Glutamatergic neuron (in vitro differentiated cells): ENCODE measurements at places on chromosomes 5 and 9. TPM values are rescaled to one million over a fixed set of nuclear protein-coding genes. Genes with fewer than 3 reads are reported as not detected.

- H3K4me3 ChIP-seq: peak overlapping the region; percentile 39
- peaks cover 19% of the 10 kb centered on the region for H3K4me1 ChIP-seq
- no peaks in the 10 kb centered on the region for H3K27me3 ChIP-seq
- peak overlapping the region; percentile 53 for H3K27ac ChIP-seq
- H3K36me3 ChIP-seq: peaks cover 6% of the 10 kb centered on the region
These were observed 9.4 kb downstream of the FSTL4 start for GRCh38 chr5:133602835-133603380.

- no peak for DNase-seq
- no peak overlapping the region for H3K27ac ChIP-seq
- no peaks in the 10 kb centered on the region for H3K27me3 ChIP-seq
These were observed 57.7 kb downstream of the GPBP1 start for GRCh38 chr5:57231607-57232006.

DNA sequence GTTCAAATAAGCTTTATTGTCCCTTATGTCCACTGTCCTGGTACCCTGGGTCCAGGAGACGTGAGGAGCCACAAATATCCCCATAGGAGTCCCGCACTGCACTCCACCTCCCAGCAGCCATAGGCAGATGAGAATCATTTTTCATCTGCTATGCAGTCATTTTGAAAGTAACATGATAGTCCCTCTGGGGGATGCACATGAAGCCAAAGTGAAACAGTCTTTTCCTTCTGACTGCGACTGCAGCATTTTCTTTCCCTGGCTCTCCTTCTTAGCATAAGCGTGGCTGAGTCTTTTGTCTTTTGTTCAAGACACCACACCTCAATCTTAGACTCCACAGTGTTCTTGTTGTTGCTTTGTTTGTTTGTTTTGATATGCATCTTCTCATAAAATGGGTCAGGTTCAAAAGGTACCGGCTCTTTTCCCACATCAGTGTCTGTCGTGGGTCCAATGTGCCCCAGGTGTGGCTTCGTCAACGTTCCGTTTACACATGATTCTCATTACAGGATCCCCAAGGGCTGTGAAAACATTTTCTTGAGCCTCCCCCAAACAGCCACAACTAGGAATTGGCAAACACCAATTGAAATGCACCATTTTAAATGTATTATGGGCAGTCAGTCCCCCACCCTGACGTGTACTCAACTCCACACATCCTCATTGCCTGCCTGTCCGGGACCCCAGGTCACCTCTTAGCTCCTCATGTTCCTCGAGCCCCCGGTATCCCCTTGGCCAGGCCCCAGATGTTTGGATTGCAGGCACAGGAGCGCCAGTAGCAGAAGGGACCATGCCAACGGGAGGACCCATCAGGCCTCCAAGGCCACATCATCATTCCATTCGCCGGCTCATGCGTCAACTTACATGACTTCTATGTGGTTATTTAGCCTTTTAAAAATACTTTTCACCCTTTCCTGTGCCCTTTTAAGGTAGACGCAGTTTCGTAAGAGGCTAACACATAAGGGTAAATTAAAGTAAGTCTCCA lies 237.8 kb upstream of the DAPK1 start:
- peak overlapping the region; percentile 96 for H3K27ac ChIP-seq
- DNase-seq: peak; percentile 19
- H3K4me3 ChIP-seq: peak overlapping the region; percentile 56
- no peaks in the 10 kb centered on the region for H3K36me3 ChIP-seq
- peaks cover 18% of the 10 kb centered on the region for H3K4me1 ChIP-seq
- H3K27me3 ChIP-seq: peaks cover 2% of the 10 kb centered on the region

- H3K27me3 ChIP-seq: no peaks in the 10 kb centered on the region
- DNase-seq: no peak
- no peaks in the 10 kb centered on the region for H3K4me1 ChIP-seq
- no peak overlapping the region for H3K27ac ChIP-seq
These were observed 27.6 kb downstream of the TPD52L3 start for GRCh38 chr9:6355728-6356127.

GRCh38 chr9:12712532-12712931 lies 19.3 kb downstream of the TYRP1 start:
- H3K4me3 ChIP-seq: no peak overlapping the region
- H3K27ac ChIP-seq: no peak overlapping the region
- H3K4me1 ChIP-seq: peaks cover 18% of the 10 kb centered on the region
- no peaks in the 10 kb centered on the region for H3K27me3 ChIP-seq
- no peaks in the 10 kb centered on the region for H3K36me3 ChIP-seq
- no peak for DNase-seq

GRCh38 chr9:134882204-134882785 lies 1.7 kb downstream of the FCN2 start:
- H3K4me3 ChIP-seq: no peak overlapping the region
- peaks cover 6% of the 10 kb centered on the region for H3K4me1 ChIP-seq
- peaks cover 5% of the 10 kb centered on the region for H3K36me3 ChIP-seq
- DNase-seq: no peak

GRCh38 chr5:40983781-40984180 lies 74.5 kb downstream of the C7 start:
- peaks cover 1% of the 10 kb centered on the region for H3K27me3 ChIP-seq
- H3K4me3 ChIP-seq: no peak overlapping the region
- H3K4me1 ChIP-seq: no peaks in the 10 kb centered on the region

- no peak overlapping the region for H3K4me3 ChIP-seq
- DNase-seq: no peak
- H3K4me1 ChIP-seq: peaks cover 2% of the 10 kb centered on the region
- no peaks in the 10 kb centered on the region for H3K27me3 ChIP-seq
- no peak overlapping the region for H3K27ac ChIP-seq
These were observed 20.4 kb downstream of the RPS23 start for GRCh38 chr5:82257729-82258128.

DNA sequence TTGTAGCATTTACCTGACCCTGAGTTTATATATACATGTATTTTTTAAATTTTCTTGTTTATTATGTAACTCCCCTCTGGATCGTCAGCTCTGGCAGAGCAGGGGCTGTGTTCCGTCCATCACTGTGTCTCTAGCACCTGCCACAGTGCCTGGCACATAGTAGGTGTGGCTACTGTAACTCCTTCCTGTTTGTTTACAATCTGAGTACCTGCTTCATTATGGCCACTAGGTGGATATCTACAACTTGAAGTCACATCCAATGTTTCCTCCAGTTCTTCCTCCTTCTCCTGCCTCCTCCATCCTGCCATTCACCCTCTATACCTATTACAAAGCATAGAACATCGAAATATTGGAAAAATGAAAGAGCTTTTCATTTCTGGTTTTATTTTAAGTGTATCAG lies 14.2 kb upstream of the PPP1R2B start:
- no peak overlapping the region for H3K4me3 ChIP-seq
- H3K27ac ChIP-seq: no peak overlapping the region
- DNase-seq: no peak
- no peaks in the 10 kb centered on the region for H3K4me1 ChIP-seq

GRCh38 chr9:88889386-88889785 lies 101.9 kb upstream of the S1PR3 start:
- no peak for DNase-seq
- H3K4me3 ChIP-seq: no peak overlapping the region
- no peaks in the 10 kb centered on the region for H3K27me3 ChIP-seq

- no peak overlapping the region for H3K27ac ChIP-seq
- H3K36me3 ChIP-seq: no peaks in the 10 kb centered on the region
- peaks cover 2% of the 10 kb centered on the region for H3K27me3 ChIP-seq
- H3K4me1 ChIP-seq: peaks cover 9% of the 10 kb centered on the region
- DNase-seq: no peak
- H3K4me3 ChIP-seq: no peak overlapping the region
These were observed 12.5 kb upstream of the LHFPL2 start for GRCh38 chr5:78661044-78661443.

DNA sequence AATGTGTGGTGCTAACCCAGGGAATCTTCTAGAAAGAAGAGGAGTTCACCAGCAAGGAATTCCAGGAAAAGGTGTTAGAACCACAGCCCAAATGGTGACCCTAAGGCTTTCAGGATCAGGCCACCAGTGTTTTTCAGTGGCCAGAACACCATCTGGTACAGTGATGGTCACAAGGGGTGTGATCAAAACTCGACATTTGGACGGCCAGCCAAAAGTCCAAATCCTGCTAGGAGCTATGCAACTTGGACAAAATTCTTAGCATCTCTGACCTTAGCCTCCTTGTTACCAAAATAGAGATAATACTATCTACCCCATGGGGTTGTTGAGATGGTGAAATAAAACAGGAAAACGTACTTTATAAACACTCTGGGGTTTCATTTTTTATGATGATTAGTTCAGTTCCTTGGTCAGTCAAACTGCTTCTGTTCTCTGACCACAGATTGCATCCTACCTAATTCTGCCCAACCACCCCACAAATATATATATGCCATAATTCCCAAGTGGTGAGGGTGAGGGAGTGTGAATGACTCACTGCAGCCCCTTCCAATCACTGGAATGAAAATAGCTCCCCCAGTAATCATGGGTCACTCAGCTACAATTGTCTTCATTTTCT lies 210.3 kb downstream of the CDK5RAP2 start:
- peaks cover 3% of the 10 kb centered on the region for H3K27me3 ChIP-seq
- peaks cover 19% of the 10 kb centered on the region for H3K36me3 ChIP-seq
- no peak overlapping the region for H3K27ac ChIP-seq
- no peak overlapping the region for H3K4me3 ChIP-seq
- H3K4me1 ChIP-seq: peaks cover 5% of the 10 kb centered on the region

- H3K36me3 ChIP-seq: no peaks in the 10 kb centered on the region
- H3K4me3 ChIP-seq: peak overlapping the region; percentile 87
- peak overlapping the region; percentile 76 for H3K27ac ChIP-seq
- no peak for DNase-seq
- peaks cover 12% of the 10 kb centered on the region for H3K4me1 ChIP-seq
- H3K27me3 ChIP-seq: no peaks in the 10 kb centered on the region
These were observed 688 bp downstream of the SNX24 start for GRCh38 chr5:122846051-122846550.

GRCh38 chr5:63128018-63128417 lies 549.4 kb downstream of the LRRC70 start:
- no peaks in the 10 kb centered on the region for H3K36me3 ChIP-seq
- no peak for DNase-seq
- H3K27ac ChIP-seq: no peak overlapping the region
- H3K4me3 ChIP-seq: no peak overlapping the region
- H3K27me3 ChIP-seq: no peaks in the 10 kb centered on the region
- peaks cover 11% of the 10 kb centered on the region for H3K4me1 ChIP-seq

- H3K4me3 ChIP-seq: no peak overlapping the region
- H3K4me1 ChIP-seq: no peaks in the 10 kb centered on the region
- H3K36me3 ChIP-seq: no peaks in the 10 kb centered on the region
- peaks cover 2% of the 10 kb centered on the region for H3K27me3 ChIP-seq
- no peak overlapping the region for H3K27ac ChIP-seq
- no peak for DNase-seq
These were observed 298.2 kb downstream of the MAN2A1 start for GRCh38 chr5:109987970-109988369.

- no peak overlapping the region for H3K4me3 ChIP-seq
- H3K27me3 ChIP-seq: no peaks in the 10 kb centered on the region
- H3K27ac ChIP-seq: no peak overlapping the region
- H3K4me1 ChIP-seq: no peaks in the 10 kb centered on the region
These were observed 517.2 kb downstream of the CAAP1 start for GRCh38 chr9:26375448-26375847.

DNA sequence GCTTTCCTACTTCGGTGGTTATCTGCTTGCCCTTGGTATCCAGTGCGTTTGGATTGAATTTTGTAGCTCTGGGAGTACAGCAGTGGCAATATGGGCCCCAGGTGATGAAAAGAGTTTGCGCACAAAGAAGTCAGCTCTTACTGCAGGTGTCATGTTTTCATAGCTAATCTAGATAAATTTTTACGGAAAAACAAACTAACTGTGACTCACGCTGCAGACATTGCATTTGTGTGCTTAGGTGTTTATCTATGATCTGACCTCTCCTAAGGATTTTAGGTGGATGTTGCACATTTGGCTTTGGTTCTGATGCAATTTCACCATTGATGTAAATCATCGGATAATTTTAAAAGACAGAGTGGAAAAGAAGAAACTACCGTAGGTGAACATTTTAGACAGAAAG lies 92.1 kb downstream of the VCAN start:
- H3K27ac ChIP-seq: no peak overlapping the region
- peaks cover 4% of the 10 kb centered on the region for H3K4me1 ChIP-seq
- no peak for DNase-seq
- H3K36me3 ChIP-seq: no peaks in the 10 kb centered on the region
- peaks cover 2% of the 10 kb centered on the region for H3K27me3 ChIP-seq

GRCh38 chr9:19429595-19429994 lies 20.8 kb downstream of the ACER2 start:
- peaks cover 5% of the 10 kb centered on the region for H3K27me3 ChIP-seq
- no peak overlapping the region for H3K4me3 ChIP-seq
- no peak overlapping the region for H3K27ac ChIP-seq
- peaks cover 11% of the 10 kb centered on the region for H3K4me1 ChIP-seq
- no peak for DNase-seq
- peaks cover 6% of the 10 kb centered on the region for H3K36me3 ChIP-seq

GRCh38 chr5:100537946-100538345 lies 2.8 kb downstream of the FAM174A start:
- H3K4me3 ChIP-seq: no peak overlapping the region
- H3K27me3 ChIP-seq: peaks cover 6% of the 10 kb centered on the region
- no peak for DNase-seq

- peaks cover 13% of the 10 kb centered on the region for H3K4me1 ChIP-seq
- H3K4me3 ChIP-seq: peak overlapping the region; percentile 5
- H3K27ac ChIP-seq: peak overlapping the region; percentile 41
- H3K36me3 ChIP-seq: peaks cover 25% of the 10 kb centered on the region
- peaks cover 2% of the 10 kb centered on the region for H3K27me3 ChIP-seq
These were observed 161.2 kb downstream of the SNX18 start for GRCh38 chr5:54678737-54679136.

- no peak overlapping the region for H3K27ac ChIP-seq
- H3K36me3 ChIP-seq: peaks cover 6% of the 10 kb centered on the region
- peaks cover 10% of the 10 kb centered on the region for H3K4me1 ChIP-seq
- no peak overlapping the region for H3K4me3 ChIP-seq
- DNase-seq: no peak
These were observed 35.9 kb downstream of the ANXA6 start for GRCh38 chr5:151121665-151122064.

DNA sequence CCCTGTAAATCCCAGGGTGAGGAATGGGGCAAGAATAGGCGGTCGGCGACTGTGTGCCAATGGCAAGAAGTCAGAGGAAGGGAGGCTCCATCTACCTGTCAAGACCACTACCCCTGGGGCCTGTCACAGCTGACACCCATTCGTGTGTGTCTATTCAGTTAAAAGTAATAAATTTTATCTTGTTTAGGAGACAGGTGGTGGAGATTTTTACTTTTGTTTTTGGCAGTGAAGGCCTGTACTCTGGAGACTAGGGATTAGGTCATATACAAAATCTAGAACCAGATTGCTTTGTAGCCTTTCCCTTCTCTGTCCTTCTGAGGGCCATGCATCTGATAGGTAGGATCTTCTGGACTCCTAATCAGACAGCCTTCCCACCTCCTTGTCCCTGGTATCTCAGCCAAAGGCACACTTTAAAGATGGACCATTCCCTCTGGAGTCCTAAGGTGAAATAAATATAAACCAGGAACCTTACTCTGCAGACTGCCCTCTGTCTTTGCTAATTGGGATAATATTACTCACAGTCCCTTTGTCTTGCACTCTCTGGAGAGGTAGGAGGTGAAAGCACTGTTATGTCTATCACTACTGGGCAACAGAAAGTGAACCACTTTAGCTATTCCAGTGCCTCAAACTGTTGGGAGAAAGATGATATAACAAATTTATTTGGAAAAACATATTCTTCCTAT lies 213.2 kb upstream of the ACTBL2 start:
- no peak overlapping the region for H3K27ac ChIP-seq
- no peaks in the 10 kb centered on the region for H3K36me3 ChIP-seq
- H3K4me1 ChIP-seq: no peaks in the 10 kb centered on the region
- peaks cover 2% of the 10 kb centered on the region for H3K27me3 ChIP-seq

Gene JAKMIP2
- 88.2 TPM for total RNA-seq

Gene CDHR2
- total RNA-seq: 0.29 TPM

Gene C5orf34
- total RNA-seq: 10.2 TPM

Gene C1QTNF2
- total RNA-seq: 1.0 TPM

Gene PALM2AKAP2
- total RNA-seq: 1.0 TPM

Gene OR13J1
- not detected for total RNA-seq

Gene GARIN3
- total RNA-seq: not detected

Gene GGTA1
- total RNA-seq: not detected
